Activated naive CD8-positive, alpha-beta T cell treated with anti-CD3 and anti-CD28 coated beads, Interleukin-2, amount 50 U/mL, for 24 hours (primary cell): ENCODE measurements at places on chromosomes 3 and 15.
A peak's percentile ranks its signal among the peaks of the same experiment; 100 is the strongest.

GRCh38 chr3:13427662-13428603, 7.8 kb upstream of the NUP210 start:
- no peak for DNase-seq

GRCh38 chr3:114213292-114213626, 24.1 kb downstream of the ZNF80 start:
- DNase-seq = no peak

- peak; percentile 72 for DNase-seq
Measured at GRCh38 chr3:126982126-126982470, 817 bp upstream of the PLXNA1 start.

DNA sequence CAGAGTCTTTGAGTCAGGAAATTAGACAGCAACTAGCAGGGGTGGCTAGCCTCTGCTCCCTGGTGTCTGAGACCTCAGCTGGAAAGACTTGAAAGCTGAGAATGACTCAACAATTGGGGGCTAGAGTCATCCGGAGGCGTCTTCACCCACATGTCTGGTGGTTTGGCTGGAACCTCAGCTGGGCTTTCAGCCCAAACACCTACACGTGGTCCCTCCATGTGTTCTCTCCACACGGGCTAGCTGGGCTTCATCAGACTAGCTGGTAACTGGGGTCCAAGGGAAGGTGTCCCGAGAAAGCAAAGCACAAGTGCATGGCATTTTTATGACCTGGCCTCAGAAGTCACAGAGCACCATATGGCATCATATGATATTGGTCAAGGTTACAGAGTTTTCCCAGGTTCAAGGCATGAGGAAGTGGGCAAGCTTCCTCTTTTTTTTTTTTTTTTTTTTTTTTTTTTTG, 19.9 kb upstream of the ABHD2 start:
- DNase-seq = peak; percentile 72

- DNase-seq = no peak
Measured at GRCh38 chr15:71152542-71152941, 37.3 kb downstream of the THSD4 start.

DNA sequence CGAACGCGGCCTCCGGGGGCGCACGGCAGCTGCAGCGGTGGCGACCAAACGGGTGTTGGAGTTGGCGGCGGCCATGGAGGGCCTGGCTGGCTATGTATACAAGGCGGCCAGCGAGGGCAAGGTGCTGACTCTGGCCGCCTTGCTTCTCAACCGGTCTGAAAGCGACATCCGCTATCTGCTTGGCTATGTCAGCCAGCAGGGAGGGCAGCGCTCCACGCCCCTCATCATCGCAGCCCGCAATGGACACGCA, 725 bp downstream of the FEM1B start:
- DNase-seq = no peak

- DNase-seq = no peak
Measured at GRCh38 chr15:69253156-69253555, 45.6 kb upstream of the PAQR5 start.

DNA sequence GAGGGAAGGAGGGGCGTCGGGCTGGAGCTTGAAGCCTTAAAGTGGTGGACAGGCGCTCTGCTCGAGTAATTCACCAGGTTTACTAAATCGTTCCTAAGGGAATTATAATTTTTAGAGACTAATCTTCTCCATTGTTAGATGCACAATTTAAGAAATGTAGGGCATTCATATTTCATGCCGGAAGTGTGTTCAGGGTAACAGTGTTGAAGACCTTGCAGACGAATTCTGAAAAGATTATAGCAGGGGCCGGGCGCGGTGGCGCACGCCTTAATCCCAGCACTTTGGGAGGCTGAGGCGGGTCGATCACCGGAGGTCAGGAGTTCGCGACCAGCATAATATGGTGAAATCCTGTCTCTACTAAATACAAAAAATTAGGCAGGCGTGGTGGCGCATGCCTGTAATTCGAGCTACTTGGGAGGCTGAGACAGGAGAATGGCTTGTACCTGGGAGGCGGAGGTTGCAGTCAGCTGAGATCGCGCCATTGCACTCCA, 365 bp upstream of the GTF2A2 start:
- DNase-seq = no peak

- DNase-seq = no peak
Measured at GRCh38 chr3:59040902-59041301, 8.9 kb downstream of the CFAP20DC start.

GRCh38 chr15:62561059-62561519, 396.0 kb upstream of the C2CD4B start:
- DNase-seq = no peak

DNA sequence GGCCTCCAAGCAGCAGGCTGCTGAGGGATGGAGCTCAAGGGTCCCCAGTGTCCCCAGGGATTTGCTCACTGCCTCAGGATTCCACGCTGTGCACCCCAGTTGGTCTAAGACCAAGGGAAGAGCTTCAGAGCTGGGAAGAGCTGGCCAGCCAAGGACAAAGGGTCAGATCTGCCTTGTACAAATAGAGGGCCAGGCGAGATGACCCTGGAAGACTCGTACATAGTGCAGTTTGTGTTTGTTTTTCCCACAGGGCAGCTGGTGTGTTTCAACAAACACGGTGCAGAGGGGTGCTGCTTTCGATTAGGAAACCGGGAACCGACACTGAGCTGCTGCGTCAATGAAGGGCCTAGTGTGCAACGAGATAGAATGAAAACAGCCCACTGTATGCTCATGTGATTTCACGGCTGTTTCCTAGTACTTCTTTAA, 56.1 kb upstream of the TRPM1 start:
- DNase-seq = no peak

GRCh38 chr3:197427021-197427420, 128.6 kb upstream of the DLG1 start:
- no peak for DNase-seq

DNA sequence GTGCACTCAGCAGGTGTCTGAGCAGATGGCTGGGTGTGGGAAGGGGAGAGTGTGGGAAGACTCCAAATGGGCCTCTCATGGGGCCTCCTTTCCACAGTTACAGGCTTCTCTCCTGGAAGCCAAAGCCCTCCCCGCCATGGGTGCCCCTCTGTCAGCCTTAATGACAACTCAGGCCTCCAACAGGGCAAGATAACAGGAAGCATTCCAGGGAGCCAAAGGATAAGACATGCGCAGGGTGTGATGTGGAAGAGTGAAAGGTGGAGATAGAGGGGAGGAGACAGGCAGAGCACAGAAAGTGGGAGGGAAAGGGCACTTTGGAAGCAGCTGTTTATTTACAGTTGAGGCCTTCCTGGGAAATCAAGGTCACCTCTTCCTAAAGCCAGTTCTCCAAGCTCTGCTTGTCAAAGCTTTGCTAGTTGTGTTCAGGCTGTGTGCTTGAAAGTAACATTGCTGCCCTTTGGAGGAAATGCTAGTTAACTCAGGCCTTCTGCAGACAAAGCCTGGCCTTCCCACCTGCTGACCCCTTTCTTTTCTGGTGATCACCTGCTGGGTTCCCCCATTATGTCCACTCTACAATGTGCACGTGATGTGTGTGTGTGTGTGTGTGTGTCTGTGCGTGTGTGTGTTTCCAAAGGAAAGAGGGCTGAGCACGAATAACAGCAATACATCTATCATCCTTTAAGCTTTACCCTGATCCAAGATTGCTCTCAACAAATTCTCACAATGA, 35.2 kb upstream of the SMAD3 start:
- DNase-seq = no peak

- DNase-seq = no peak
Measured at GRCh38 chr3:52237657-52238172, 1.2 kb downstream of the TWF2 start.

GRCh38 chr3:100412912-100413590, 11.7 kb downstream of the LNP1 start:
- no peak for DNase-seq
